ENCODE measurements at places on chromosomes 11 and 22.

GRCh38 chr11:2091786-2092463 is 47.3 kb downstream of the IGF2 start:
- no peak for DNase-seq

DNA sequence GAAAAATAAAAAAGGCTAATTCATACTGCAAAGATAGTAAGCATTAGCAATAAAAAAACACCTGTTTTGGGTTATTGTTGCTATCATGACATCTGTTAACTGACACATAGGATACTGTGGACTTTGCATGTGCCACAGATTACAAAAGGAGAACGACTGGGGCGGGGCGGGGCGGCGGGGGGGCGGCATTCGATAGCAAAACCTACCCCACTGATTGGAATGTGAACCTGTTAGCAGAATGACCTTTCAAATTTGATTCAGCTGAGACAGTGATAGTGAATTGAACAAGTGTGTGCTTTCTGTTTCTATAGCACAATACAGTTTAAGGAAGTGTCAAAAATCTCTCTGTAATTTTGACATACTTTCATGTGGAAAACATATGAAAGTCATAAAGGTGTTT is 14.9 kb downstream of the MMP20 start:
- DNase-seq = no peak

GRCh38 chr11:120612513-120613263 is 101.1 kb downstream of the GRIK4 start:
- DNase-seq = no peak

DNA sequence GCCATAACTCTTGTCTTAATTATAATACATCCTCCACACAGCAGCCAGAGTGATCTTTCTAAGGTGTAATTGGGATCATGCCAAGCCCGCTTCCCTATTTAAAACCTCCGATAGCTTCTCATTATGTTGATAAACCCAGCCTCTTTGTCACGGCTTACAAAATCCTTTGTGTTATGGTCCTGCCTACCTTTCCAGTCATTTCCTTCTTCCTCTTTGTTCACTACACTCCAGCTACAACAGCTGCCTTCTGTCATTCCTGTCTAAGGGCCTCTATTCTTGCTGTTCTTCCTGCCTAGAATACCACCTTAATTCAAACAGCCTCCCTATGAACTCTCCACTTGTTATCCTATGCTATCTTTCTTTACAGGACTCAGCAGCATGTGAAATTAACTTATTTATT is 70.6 kb upstream of the CAPRIN1 start:
- no peak for DNase-seq

DNA sequence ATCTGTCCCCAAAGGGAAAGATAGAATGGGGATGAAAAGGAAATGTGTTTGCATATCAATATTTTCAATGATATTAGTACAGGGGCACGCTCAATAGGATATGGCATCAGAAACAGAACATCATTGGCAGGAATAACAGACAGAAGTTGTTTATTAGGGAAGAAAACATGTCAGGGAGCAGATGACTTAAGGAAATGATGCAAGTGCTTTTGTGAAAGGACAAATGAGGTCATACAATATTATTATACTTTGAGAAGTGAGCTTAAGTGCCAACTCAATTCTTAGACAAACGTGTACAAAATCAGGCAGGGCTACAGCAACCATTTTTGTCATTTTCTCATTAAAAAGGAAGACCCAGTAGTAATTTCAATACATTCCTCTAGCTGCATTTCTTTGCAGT is 388.4 kb downstream of the SOX6 start:
- DNase-seq = no peak

- no peak for DNase-seq
Observed at GRCh38 chr11:87926250-87926970, 248.8 kb downstream of the RAB38 start.
